ENCODE measurements at places on chromosomes 5 and 9.

- peak; percentile 7 for DNase-seq
Observed at GRCh38 chr9:134186471-134187109, 22.2 kb upstream of the RNU6ATAC start.

GRCh38 chr9:76615177-76615603, 149.0 kb upstream of the PCA3 start:
- DNase-seq, result no peak

GRCh38 chr5:149937610-149938009, 7.0 kb downstream of the PDE6A start:
- DNase-seq, result no peak

GRCh38 chr9:125472926-125473701, 211.5 kb downstream of the GAPVD1 start:
- DNase-seq, result no peak

DNA sequence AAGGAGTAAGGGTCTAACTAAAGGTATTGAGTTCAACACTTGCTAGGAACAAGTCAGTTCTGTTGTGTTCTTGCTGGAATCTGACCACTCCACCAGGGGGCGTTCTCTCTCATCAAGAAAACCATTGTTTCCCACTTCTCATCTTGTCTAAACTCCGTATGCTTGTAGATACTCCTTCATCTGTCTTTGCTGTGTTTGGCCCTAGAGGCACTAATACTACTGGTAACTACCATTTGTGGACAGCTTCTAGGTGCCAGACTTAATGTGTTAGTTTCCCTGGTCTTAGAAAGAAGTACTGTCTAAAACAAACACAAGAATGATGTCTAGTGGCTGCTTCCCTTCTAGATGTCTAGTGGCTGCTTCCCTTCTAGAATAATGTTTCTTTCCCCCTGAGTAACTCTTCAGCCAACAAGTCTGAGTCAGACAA, 18.7 kb upstream of the PTPDC1 start:
- no peak for DNase-seq

- no peak for DNase-seq
Observed at GRCh38 chr5:72497823-72498222, 9.4 kb downstream of the ZNF366 start.

DNA sequence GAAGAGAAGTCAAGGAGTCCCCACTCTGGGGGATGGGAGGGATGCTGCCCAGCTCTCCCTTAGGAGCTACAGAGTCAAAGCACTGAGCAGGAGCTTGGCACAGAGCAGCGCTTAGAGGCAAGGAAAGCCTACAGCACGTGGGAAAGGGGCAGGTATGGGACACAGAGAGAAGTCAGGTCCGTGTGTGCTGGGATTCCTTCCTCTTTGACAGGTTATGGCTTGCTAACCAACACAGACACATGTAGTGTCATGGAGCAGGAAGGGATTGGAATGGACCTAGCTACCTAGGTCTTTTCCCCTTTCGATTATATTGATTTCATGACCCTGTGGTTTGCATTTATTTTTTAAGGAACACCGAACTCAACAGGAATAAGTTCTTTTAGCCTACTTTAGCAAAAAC, 208.5 kb upstream of the TUT7 start:
- no peak for DNase-seq

DNA sequence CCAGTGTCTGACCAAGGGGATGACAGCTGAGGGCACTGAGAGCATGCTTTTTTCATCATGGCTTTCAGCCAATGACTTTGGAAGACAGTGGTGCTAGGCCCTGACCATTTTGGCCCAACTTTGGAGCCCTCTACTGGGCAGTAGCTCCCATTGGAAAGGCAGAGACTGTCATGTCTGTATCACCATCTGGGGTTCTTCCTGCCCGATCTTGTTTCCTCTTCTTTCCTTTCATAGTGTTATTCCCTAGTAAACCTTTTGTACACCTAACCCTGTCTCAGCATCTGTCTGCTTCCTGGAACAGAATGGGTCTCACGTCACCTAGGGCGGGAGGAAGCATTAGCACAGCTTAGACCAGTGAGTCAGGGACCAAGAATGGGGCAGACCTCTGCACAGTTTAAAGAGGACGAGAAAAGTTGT, 97.4 kb upstream of the MAST4 start:
- no peak for DNase-seq

DNA sequence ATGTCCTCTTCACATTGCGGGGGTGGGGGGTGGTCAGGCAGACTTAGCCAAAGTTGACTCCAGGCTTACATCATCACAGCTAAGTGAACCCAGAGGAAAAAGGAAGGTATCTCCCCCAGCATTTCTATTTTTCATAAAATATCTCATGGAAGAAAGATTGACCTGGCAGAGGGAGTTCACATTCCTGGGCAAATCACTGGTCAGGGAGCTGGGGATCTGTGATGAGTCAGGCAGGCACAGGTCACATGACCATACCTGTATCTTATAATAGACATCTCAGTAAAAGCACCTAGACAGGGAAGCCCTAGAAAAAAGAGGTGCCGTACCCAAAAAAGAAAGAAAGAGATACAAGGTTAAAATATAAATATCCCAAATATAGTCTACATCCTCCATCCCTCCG, 57.3 kb upstream of the WWC1 start:
- DNase-seq, result no peak

DNA sequence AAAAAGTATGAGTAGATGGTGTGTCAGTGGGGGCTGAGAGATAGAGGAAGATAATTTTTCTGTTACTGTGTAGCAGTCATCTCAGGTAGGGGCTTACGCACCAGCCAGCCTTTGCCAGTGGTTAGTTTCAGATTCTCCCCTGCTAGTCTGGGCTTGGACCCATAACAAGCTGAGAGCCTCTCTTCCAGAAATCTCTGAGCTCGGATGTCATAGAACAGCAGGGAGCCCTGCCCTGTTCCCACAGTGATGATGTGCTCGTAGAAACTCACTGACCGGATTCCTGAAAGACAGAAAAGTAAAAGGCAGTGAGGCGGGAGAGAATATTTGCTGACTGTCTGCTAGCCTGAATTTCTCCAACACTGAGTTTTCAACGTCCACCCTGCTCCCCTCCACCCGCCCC, 37.2 kb downstream of the DCAF12 start:
- no peak for DNase-seq

DNA sequence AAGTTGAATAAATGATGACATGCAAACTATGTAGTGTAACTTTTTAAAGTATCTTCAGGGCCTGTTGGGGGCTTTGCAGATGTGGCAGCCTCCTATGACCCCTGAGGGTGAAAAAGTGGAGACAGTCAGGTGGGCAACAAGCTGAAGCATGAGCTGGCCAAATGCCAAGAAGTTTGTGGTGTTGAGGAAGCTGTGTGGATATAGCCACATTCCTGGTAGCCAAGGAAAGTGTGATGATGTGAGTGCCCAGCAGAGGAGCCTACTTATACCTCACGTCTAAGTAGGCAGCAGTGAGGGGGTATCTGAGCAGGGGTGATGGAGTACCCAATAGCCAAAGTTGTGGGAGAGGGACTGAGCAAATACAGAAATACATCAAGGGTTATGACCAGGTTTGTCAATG, 621.2 kb upstream of the CDH6 start:
- DNase-seq, result no peak

DNA sequence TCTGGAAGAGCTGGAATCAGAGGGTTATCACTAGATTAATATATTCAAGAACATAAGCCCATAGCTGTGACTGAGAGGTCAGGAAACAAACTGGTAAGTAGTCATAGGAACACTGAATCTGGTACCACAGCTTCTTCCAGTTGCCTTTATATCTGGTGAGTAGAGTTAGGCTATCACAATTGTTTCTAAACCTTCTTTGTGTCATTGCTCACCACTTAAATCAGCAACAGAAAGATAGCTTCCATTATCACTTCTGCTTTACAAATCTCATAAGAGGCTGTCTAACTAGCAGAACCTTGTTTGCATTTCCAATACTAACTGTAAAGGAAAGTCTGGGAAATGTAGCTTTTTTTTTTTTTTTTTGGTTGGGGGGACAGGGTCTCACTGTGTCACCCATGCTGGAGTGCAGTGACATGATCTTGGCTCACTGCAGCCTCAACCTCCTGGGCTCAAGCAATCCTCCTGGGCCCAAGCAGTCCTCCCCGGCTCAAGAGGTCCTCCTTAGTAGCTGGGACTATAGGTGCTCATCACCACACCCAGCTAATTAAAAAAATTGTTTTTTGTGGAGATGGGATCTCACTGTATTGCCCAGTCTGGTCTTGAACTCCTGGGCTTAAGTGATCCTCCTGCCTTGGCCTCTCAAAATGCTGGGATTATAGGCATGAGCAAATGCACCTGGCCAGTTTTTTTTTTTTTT, 22.0 kb downstream of the CDC42SE2 start:
- no peak for DNase-seq

GRCh38 chr9:89436326-89436725, 61.6 kb downstream of the SEMA4D start:
- no peak for DNase-seq

DNA sequence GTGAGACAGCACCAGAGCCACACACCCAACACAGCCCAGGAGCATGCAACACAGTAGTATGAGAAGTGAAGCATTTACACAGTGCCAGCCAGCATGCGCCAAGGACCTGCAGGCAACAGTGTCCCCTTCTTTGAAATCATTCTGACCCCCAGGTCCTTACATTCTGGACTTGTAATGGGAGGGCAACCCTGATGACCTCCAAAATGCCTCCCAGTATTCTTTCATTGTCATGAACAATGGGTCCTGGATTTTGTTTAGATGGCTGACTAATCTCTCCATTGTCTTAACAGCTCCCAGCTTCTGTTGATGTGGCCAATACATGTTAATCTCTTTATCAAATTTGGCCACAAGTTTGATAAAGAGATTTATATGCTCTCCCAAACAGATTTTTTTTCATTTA, 417.1 kb downstream of the DMRTA1 start:
- DNase-seq, result no peak

- no peak for DNase-seq
Observed at GRCh38 chr9:97575673-97576200, 57.4 kb downstream of the TSTD2 start.

DNA sequence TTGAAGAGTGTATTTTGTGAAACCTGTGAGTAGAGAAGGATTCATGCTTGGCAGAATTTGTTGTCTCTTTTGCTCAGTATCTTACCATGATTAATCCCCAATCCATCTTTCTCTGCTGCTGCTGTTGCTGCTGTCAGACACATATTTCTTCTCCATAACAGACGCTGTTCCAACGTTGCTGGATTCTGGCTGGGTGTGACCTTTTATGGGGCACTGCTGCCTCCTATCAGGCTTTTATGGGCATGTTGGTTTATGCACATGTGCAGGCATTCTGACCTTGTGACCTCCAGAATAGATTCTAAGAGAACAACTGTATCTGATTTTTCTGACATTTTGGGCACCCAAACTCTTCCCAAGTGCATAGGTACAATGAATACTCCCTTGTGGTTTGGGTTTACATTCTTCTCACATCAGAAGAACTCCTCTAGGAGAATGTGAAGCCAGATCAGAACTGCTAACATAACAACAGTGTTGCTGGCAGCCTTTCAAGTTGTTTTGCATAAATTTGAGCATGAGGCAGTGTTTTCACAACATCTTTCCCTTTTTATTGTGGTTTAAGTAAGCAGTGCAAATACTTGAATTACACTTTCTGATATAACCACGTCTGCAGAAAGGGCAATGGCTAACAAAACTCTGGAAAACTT, 9.2 kb upstream of the ISL1 start:
- no peak for DNase-seq

DNA sequence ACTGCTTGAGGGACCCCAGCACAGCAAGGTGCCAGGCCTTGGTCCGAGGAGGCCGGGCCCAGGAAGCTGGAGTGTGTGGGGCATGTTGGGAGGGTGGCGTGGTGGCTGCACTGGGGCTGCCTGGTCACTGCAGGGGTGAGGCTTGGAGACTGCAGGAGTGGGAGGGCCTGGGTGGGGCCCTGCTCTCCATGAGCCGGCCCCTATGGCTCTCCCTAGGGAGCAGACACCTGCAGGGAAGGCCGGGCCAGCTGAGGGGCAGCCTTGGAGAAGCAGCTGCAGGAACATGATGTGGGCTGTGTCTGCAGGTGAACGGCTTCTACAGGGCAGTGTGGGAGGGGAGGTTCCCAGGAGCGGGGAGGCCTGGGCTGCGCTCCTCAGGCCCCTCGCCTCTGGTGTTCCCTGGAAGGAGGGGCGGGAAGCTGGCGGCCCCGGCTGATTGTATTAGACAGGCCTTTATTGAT, 41.7 kb upstream of the TMEM250 start:
- no peak for DNase-seq

GRCh38 chr9:10134266-10134665, 478.5 kb downstream of the PTPRD start:
- no peak for DNase-seq

- DNase-seq, result no peak
Observed at GRCh38 chr5:167671176-167671575, 620.3 kb upstream of the WWC1 start.

DNA sequence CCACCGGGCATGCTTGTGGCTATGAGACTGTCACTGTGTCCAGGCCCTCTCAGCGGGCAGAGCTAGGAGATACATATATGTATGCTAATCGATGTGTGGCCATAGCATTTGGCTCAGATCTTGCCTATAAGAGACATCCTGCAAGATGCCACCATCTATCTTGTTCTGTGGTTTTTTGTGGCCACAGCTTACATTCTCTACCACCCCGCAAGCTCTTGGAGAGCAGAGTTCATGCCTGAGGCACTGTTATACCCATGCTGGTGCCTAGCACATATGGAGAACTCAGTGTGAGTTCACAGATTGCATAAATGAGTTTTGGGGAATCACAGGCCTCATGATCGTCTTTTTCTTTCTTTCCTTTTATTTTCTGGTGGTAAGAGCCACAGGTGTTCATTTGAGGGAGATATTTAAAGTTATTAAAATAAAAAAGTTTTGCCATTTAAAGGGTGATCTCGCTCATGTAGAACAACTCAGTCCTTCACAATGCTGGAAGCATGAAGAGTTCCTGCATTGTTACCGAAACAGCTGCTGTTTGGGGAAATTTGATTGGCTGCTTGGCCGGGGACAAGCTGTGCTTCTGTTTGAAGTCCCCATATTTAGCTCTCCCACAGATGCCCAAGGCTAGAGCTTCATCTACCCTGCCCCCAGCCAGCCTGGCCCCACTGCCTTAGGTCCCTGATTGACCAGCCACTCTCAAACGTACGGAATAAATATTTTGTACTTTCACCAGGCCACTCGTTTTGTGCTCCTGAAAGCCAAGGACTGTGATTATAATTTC, 169.2 kb upstream of the MAP1B start:
- no peak for DNase-seq

DNA sequence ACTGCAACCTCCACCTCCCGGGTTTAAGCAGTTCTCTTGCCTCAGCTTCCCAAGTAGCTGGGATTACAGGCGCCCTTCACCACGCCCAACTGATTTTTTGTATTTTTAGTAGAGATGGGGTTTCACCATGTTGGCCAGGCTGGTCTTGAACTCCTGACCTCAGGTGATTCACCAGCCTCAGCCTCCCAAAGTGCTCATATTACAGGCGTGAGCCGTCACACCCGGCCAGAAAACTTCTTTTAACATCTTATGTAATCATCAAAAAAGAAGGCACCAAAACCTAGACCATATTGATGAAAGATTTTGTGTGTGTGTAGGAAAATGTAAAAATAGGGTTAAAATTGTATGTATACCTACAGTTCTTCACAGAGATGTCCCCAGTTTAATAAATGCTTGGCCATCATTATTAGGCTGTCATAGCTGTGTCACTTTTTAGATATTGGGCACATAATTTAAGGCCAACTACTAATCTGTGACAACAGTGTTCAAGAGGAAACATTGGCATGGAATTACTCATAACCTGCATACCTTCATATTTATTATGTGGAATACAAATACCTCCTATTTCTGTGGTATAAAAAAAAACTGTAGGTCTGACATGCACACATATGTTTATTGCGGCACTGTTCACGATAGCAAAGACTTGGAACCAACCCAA, 44.4 kb downstream of the RAD50 start:
- no peak for DNase-seq

Data from 8988T (cell line).